GM12892 (cell line): ENCODE measurements at places on chromosomes 16 and 17.

DNA sequence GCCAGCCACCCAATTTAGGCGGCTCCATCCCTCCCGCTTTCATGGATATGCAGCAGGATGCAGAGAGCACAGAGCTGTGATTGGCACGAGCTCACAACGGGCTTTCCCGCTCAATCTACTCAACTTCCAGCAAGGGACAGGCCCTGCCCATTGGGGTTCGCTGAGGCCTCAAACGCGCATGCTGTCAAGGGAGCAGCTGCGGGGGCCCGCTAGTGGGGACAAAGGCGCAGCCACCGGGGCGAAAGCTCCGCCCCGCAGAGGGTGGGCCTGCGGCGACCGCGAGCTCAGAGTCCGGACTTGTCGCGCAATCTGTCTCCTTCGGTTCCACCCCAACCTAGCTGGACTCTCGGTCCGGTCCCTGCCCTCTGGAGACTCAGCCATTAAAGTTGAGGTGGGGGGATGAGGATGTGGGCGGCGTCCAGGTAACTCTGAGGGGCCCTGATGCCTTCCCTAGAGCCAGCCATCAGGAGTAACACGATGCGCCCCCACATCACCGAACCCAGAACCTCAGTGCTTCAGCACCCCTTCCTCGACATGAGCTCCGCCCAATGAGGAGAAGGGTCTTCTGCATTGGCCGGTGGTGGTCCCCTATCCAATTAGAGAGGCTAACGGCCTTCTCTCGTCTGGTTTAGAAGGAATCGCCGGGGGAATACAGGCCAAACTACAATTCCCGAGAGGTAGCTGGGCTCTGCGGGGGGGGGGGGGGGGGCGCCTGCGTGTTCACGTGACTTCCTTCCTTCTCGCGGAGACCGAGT is 489 bp upstream of the NFATC3 start:
- DNase-seq, result peak; percentile 88

GRCh38 chr16:23229714-23230113 is 47.2 kb downstream of the SCNN1G start:
- DNase-seq, result no peak

DNA sequence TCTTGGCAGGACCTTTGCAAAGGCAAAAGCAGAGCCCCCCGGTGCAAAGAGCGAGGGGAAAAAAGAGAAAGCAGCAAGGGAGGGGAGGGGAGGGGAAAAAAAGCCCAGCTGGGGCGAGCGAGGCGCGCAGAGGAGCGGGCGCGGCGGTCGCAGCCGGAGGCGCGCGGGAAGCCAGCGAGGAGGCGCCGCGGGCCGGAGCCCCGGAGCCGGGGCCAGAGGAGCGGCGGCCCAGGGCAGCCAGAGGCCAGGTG is 129 bp downstream of the IRX5 start:
- no peak for DNase-seq

- peak; percentile 80 for DNase-seq
Measured at GRCh38 chr17:30477083-30477773, at the start of gene GOSR1. Gene GOSR1, plus strand, starts transcription at chr17:30477408. Its CDS starts 26 bp downstream, at chr17:30477434.

- no peak for DNase-seq
Measured at GRCh38 chr16:15440852-15441251, 6.5 kb downstream of the BMERB1 start.

GRCh38 chr17:9266031-9266680 is 244.8 kb downstream of the NTN1 start:
- DNase-seq, result no peak

DNA sequence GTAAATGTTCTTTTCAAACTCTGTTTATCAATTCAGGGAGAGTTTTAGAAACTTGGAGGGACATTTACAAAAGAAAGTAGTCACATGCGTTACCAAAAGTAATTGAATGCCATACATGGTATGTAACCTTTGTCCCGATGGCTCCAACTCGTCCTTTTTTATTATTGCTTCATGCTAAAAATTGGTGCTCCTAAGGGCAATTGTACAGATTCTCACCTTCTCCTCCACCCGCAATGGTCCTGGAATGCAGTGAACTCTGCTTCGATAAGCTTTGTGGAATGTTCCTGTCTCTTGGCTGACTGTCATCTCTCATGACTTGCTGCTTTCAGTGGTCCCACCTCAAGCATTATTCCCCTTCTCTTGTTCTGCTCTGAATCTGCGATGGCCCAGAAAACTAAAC is 20.9 kb downstream of the GNAO1 start:
- no peak for DNase-seq

- peak; percentile 77 for DNase-seq
Measured at GRCh38 chr16:728131-728889, 1.4 kb downstream of the HAGHL start.

DNA sequence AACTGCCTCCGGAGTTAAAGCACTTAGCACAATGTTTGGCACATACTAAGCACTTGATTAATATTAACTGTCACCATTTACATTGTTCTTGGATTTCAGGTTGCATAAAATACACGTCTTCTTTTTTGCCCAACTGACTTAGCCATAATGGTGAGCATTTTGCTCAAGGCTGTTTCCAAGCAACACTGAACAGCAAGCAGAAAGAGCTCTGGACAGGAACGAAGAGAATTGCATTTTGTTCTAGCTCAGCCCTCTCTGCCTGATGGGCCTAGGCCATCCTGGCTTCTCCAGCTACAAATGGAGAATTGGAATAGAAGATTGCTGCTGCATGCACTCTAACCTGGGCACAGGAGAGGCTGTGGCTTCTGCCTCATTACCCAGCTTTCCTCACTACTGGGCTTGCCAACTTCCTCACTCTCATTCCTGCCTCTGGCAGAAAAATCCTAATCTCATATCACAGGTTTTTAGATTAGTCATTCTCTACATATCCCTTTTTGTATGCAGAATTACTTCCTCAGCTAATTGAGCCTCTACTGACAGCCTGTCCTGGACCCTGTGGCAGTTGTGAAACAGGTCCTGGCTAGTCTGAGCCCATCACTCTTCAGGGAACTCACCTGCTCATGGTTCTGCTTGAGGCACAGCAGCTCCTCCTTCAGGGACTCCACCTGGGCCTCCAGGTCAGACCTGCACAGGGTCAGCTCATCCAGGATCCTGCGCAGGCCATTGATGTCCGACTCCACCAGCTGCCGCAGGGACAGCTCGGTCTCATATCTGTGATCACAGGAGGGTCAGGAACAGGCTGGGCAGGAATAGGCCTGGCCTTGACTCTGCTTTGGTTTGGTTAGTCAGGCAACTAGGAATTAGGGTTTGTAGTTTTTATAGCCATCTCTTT is 2.5 kb downstream of the KRT33A start:
- DNase-seq, result no peak

GRCh38 chr16:73210686-73211085 is 162.8 kb upstream of the ZFHX3 start:
- DNase-seq, result no peak

DNA sequence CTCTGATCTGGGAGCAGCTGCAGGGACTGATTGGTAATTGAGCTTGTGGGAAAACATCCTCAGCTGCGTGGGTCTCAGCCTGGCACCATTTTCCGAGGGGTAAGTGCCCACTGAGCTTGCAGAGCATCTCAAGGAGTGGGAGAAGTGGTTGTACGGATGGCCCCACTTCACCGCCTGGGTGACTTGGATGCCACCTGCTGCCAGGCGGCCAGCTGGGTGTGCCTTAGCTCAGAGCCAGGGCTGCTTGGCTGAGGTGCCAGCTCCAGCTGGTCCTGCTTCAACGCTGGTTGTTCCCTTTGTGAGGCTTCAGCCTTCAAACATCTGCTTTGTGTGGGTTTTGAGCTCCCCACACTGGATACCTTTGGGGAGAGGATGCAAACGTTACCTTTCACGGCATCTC is 482.7 kb upstream of the EEF2KMT start:
- no peak for DNase-seq

DNA sequence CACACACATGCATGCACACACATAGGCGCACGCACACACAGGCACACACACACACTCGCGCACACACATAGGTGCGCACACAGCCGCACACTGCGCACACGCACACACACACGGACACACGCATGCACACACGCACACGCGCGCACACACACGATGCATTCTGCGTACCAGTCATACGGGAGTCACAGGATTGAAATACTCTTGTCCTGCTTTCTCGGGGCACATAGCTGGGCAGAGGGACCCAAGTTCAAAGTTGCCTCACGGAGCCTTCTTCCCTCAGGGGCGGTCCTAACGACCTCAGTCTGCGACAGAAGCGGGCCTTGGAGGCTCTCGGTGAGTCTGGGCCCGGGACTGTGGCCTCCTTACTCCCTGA is 56.0 kb downstream of the MRM1 start:
- DNase-seq, result no peak

GRCh38 chr17:57861000-57861789 is 11.4 kb upstream of the MRPS23 start:
- no peak for DNase-seq

DNA sequence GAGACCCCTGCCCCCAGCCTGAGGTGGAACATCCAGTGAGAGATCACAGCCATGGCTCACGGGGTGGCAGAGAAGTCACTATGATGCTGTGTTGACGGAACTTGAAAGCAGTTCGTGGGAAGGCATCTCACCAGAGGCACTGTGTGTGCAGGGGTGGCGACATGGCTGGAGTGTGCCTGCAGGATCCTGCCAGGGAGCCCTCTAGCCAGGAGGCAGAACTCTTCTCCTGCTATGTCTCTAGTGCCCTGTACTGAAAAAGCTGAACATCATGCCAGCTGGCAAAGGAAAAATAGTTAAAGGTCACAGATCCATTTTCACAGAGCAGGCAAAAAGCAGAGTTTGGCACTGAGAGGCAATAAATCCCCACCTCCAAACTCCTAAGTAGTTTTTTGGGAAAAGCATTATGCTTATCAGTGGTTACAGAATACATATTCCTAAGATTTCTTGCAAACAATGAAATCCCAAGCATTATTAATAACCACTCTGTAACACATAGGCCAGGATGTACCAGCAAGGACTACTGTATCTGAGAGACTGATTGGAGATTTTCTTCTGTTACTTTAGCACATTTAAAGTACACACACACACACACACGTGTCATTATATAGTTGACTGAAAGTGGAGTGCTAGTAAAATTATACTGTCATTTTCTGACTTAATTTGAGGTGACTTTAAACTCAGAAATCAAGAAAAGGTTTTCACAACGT is 36.8 kb downstream of the TNRC6C start:
- DNase-seq, result no peak

GRCh38 chr17:43825567-43825966 is 7.4 kb downstream of the MPP3 start:
- no peak for DNase-seq

DNA sequence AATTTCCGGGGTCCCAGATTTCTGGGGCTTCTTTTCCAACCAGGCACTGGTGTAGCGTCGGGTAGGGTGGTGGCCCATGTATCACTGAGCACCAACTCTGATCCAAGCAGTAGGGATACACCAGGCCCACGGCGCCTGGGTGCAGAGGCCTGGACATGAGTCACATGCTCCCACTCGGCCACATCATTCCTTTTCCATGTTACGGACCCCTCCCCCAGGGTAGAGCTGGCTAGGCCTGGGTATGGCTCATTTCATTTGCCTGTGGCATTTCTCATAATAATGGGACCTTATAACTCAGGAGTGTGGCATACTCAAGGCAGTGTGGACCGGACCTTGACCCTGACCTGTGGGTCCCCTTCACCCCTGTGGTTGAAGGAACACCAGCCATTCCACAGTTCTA is 18.0 kb upstream of the NDRG4 start:
- DNase-seq, result no peak

- no peak for DNase-seq
Measured at GRCh38 chr16:2278272-2278608, 10.3 kb upstream of the RNPS1 start.

DNA sequence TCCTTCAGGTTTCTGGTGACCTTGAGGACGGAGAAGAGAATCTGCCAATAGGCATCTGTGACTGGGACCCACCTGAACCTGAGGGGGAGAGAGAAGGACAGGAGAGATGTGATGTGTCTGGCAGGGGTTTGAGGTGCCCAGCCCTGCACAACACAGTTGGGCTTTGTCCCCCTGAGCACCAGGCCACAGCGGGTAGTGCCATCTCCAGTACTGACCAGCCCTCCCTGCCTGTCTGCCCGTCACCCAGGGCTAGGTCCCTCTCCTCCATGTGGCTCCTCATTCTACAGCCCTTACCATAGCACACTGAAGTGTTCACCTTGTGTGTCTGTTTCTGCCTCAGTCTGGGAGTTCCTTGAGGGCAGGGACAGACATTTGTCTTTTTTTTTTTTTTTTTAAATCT is 30.8 kb downstream of the NLRP1 start:
- no peak for DNase-seq

GRCh38 chr17:82896071-82897000 is 56.5 kb upstream of the ZNF750 start:
- DNase-seq, result no peak

- DNase-seq, result no peak
Measured at GRCh38 chr17:78729641-78730040, 52.4 kb downstream of the CYTH1 start.

GRCh38 chr17:36752096-36752888 is 150.9 kb downstream of the MRM1 start:
- no peak for DNase-seq

- DNase-seq, result no peak
Measured at GRCh38 chr16:87515475-87516330, 22.9 kb upstream of the ZCCHC14 start.

GRCh38 chr17:76039121-76039520 is 12.0 kb upstream of the EVPL start:
- no peak for DNase-seq

DNA sequence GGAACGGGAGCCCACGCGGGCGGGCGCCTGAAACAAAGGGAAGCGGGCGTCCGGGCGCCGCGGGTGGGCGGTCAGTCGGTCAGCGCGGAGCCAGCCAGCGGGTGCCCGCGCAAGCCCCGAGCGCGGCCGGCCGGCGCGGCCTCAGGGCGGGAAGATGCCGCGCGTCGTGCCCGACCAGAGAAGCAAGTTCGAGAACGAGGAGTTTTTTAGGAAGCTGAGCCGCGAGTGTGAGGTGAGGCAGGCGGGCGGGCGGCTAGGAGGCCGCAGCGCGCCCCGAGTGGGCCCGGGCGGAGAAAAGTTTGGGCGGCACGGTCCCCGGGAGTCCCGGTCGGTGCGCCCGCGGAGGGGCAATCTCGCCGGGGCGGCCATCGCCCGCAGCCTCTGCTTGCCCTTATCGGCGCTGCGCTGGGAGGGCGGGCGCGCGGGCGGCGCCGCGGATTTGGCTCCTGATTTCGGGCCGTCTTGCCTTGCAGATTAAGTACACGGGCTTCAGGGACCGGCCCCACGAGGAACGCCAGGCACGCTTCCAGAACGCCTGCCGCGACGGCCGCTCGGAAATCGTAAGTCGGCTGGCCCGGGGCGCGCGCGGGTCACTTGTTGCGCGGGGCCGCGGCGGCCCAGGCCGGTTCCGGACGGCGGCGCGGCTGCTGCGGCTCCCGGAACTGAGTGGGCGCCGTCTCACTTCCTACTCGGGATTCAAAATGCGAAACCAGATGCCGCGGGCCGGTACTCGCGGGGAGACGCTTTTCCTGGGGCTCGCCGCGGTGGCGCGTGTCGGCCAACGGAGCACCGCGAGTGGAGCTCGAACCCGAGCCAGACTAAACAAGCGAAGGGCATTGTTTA is 526 bp downstream of the CBFB start:
- peak; percentile 58 for DNase-seq

GRCh38 chr17:81021531-81022343 is 13.2 kb upstream of the BAIAP2 start:
- peak; percentile 20 for DNase-seq

- DNase-seq, result no peak
Measured at GRCh38 chr16:17206712-17207111, 264.0 kb downstream of the XYLT1 start.
